ENCODE measurements at places on chromosomes 12 and 14. TPM values are rescaled to one million over a fixed set of nuclear protein-coding genes. Genes with fewer than 3 reads are reported as not detected.
A peak's percentile ranks its signal among the peaks of the same experiment; 100 is the strongest.

The FAM222A gene
- 5.3 TPM for total RNA-seq

The P2RX2 gene
- 4.4 TPM for total RNA-seq

The CDKN1B gene
- 67.2 TPM for total RNA-seq

The PIWIL1 gene
- total RNA-seq, result not detected

DNA sequence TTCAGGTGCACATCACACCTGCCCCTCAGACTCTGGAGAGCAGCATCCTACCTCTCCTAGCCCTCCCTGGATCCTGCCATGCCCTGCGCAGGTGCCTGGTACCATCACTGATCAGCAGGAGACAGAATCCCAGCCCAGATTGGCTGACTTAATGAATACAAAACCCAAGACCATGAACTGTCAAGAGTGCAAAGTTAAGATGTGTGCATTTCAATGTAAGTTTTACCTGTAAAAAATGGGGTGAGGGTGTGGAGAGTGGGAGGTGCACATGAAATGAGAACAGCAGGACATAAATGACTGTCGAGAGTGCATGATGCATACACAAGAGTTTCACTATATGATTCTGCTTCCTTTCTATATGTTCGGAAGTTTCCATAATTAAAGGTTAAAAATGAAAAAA is 57.9 kb upstream of the GPR68 start:
- DNase-seq, result no peak

- no peak for DNase-seq
These were observed 3.4 kb downstream of the SLC22A17 start for GRCh38 chr14:23349156-23349845.

DNA sequence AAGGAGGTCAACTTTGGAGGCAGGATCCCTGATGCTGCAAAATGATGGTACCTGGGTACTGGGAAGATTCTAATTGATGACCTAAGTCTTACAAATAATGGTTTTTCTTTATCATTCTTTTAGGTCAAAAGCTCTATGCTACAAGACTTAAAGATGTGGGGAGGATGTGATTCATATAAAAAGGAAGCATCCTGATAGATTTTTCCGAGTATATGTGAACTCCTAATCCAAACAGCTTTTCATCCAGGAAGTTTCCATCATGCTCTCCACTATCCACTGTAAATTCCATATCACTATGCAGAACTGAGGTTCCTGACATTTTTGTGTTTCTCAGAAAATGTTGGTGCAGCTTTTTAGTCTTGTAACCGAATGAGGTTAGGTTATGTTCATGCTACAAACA is 293.2 kb downstream of the PAWR start:
- DNase-seq, result no peak

- peak; percentile 42 for DNase-seq
These were observed 63.4 kb upstream of the FBRSL1 start for GRCh38 chr12:132426349-132427173.
